Stimulated activated CD4-positive, alpha-beta T cell treated with anti-CD3 and anti-CD28 coated beads, Interleukin-1b, Interleukin-23, amount 100 ng/mL, for 1 hour (primary cell): ENCODE measurements at places on chromosomes 12 and 14.

GRCh38 chr14:105146181-105146975 lies 22.2 kb downstream of the JAG2 start:
- no peak for DNase-seq

- DNase-seq = no peak
These were observed 51.0 kb downstream of the ACTN1 start for GRCh38 chr14:68927956-68928675.

DNA sequence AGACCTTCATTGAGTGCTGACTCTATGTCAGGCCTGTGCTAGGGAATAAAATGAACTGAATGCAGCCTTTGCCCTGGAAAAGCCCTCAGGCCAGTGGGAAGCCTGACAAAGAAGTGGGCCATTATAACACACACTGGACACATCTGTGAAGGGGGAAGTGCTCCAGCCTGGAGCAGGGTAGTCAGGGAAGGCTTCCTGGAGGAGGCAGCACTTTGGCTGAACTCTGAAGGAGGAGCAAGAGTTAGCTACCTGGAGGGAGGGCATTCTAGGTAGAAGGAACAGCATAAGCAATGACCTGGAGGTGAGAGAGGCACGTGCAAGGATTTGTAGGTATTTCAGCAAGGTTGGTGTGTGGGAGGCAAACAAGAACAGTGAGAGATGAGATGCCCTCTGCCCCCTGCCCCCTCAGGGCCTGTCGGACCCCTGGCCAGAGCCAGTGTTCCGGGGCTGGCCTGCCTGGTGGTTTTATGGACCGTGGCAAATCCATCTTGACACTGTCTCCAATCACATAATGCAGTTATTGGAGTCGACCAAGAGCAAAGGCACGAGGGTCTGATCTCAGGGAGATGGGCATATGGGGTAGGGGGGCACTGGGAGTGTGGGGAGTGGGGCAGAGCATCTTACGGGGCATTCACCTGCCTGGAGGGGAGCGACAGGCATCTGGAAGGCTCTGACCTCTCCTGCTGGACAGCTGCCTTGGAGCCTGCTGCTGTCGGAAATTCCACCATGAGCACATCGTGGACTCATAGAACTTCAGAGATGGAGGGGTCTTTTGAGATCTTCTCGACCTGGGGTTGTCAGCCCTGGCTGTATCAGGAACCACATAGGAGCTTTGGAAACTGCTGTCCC lies 2.7 kb upstream of the FAM222A start:
- DNase-seq = no peak

DNA sequence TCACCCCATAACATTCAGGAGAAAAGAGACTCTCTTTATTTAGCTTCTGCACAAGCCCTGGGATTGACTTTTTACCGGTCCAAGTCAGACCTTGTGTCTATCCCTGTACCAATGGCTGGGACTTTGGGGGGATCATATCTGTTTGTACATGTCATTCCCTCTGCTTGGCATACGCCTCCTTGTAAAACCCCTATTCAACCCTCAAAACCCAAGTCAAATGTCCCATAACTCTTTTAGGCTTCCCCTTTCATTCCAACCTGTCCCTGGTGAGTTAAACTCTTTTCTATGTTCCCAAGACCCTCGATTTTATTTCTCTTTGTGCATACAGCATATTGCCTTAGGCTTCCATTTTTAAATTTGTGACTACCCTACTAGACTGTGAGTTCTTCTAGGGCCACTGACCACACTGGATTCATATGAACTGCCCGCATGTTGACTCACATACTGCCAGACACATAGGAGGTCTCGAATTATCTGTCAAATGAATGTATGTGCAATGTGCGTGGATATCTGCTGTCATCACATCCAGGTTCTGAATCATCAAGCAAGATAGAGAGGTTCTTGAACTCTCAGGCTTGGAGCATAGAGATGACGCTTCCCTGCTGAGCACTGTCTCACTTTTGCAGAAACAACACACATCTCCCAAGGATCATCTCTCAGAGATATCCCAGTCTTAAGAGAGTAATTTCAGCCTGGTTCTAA lies 548.6 kb upstream of the TBX3 start:
- no peak for DNase-seq

DNA sequence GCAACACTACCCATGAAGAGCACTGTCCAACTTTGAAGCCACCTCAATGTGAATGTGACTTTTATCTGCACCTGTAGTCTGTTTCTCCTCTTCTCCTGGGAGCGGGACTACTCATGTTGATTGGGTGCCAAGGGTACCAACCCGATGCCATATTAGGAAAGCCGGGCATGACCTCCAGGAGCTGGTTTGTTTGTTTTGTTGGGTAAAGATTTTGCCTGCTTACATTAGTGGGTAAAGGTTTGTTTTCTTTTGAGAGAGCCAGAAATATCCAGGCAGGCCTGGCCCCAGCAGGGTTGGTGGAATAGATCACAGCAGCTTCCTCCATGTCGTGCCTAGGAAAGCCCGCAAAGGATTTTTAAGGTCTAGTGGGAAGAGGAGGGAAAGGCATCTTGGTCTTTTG lies 19.7 kb upstream of the ITPK1 start:
- no peak for DNase-seq

GRCh38 chr12:43315961-43316360 lies 236.0 kb downstream of the ADAMTS20 start:
- no peak for DNase-seq
